ENCODE measurements at places on chromosomes 6 and 20. TPM values are rescaled to one million over a fixed set of nuclear protein-coding genes. Genes with fewer than 3 reads are reported as not detected.

DNA sequence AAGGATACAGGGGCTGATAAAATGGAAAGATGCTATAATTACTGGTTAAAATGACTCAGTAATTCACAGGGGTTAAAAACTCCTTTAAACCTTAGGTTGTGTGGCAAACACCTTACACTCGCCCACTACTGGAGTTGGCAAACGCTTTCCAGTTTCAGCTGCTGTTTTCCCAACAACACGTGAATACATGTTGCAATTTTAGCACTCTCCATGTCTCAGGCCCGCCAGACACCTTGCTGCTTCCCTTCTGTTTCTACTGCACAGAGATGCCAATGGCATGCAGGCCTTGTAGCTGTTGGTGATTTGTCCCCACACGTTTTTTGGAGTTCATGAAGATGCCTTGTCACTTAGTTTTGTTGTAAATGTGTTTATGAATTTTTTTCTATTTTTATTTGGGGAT lies 5.3 kb upstream of the TTPAL start:
- peak; percentile 81 for DNase-seq
- no peaks in the 10 kb centered on the region for H3K36me3 ChIP-seq
- H3K4me1 ChIP-seq = peaks cover 57% of the 10 kb centered on the region

Gene SLC22A2
- total RNA-seq = not detected

DNA sequence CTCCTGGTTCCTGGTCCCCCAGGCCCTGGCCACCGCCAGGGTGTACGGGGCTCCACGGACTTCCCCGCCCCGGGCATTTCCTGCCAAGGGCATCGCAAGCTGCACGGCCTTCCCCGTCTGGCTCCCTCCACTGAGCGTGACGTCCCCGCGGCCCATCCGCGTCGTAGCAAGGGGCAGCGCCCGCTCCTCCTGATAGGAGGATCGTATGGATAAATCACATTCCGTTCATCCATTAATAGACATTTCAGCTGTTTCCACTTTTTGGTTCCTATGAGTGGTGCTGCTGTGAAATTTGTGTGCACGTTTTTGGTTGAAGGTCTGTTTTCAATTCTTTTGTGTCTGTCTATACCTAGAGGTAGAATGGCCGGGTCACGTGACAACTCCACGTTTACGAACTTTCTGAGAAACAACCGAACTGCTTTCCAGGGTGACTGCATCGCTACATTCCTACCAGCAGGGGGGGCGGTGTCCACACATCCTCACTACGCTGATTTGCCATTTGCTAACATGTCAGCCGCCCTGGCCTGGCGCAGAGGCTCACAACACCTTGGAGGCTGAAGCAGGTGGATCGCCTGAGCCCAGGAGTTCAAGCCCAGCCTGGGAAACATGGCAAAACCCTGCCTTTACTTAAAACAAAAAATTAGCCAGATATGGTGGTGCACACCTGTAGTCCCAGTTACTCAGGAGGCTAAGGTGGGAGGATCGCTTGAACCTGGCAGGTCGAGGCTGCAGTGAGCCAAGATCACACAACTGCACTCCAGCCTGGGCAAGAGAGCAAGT lies 37.7 kb downstream of the KCNQ2 start:
- H3K4me3 ChIP-seq = no peak overlapping the region
- H3K4me1 ChIP-seq = no peaks in the 10 kb centered on the region
- no peaks in the 10 kb centered on the region for H3K36me3 ChIP-seq
- H3K27me3 ChIP-seq = no peaks in the 10 kb centered on the region

GRCh38 chr6:154606457-154606856 lies 96.0 kb upstream of the CNKSR3 start:
- no peaks in the 10 kb centered on the region for H3K36me3 ChIP-seq
- no peaks in the 10 kb centered on the region for H3K4me1 ChIP-seq
- DNase-seq = no peak
- H3K27ac ChIP-seq = no peak overlapping the region

DNA sequence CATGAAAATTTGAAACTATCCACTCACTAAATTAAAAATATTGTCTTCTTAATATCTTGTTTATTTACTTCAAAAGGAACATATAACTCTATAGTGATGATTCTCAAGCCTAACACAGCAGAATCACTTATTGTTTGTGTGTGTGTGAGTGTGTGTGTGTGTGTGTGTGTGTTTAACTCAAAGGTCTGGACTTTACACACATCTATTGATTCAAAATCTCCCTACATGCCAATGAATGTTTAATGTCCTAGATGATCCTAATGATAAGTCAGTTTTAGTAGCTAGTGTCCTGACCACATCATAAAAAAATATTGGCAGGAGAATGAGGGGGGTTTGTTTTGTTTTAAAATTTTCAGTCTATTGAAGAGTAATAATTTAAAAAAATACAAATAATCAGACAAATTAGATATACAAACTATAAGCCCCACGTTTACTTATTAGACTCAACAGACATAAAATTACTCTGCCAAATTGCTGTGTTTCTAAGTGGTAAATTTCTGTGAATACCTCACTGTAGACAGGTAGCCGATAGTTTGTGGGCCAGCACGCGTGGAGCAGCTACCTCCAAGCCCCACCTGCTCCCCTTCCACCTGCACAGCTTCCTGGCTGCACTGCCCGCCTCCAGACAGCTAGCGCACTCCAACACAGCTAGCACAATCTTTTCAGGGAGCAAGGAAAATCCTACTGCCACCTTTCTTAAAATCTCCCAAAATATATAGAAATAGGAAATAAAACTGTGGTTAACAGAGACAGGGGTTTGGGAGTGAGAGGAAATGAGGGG lies 349.6 kb downstream of the PKHD1 start:
- H3K4me3 ChIP-seq = peak overlapping the region; percentile 35
- peak overlapping the region; percentile 51 for H3K27ac ChIP-seq
- H3K27me3 ChIP-seq = no peaks in the 10 kb centered on the region
- DNase-seq = peak; percentile 51
- no peaks in the 10 kb centered on the region for H3K36me3 ChIP-seq
- H3K4me1 ChIP-seq = peaks cover 24% of the 10 kb centered on the region

DNA sequence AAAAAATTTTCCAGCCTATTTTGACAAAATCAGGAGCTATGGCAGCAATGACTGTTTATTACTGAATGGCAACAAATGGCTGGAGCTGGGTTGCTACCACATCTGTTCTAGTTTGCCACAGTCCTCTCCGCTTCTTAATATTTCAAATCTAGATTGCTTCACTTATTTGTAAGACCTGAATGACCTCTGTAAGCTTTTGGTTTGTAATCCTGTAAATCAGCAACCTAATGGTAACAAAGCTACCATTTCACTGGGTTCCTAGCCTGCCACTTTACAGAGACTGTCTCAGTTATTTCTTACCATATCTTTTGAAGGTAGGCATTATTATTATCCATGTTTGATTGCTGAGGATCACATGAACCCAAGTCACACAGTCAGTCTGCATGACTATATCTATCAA lies 15.4 kb downstream of the ZNFX1 start:
- no peak for DNase-seq
- H3K27ac ChIP-seq = no peak overlapping the region
- no peaks in the 10 kb centered on the region for H3K27me3 ChIP-seq

Gene GINS1
- 3.5 TPM for total RNA-seq

DNA sequence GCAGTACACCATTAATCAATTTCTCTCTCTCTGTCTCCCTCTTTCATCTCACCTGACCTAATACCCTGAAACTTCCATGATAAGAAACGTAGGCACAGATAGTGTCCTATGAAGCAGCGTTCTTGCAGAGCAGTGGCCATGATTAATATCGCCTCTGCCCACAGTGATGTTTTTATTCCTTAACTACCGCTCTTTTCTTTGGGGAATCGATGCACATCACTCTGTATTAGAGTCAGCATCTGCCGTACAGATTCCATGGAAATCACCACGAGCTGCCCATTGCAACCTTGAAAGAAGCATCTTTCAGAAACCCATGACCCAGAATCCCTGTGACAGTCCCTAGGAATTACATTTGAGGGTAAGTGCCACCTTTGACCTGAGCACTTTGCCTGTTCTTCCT lies 152.0 kb upstream of the ECI2 start:
- H3K4me1 ChIP-seq = no peaks in the 10 kb centered on the region
- no peaks in the 10 kb centered on the region for H3K27me3 ChIP-seq
- no peak overlapping the region for H3K27ac ChIP-seq
- no peaks in the 10 kb centered on the region for H3K36me3 ChIP-seq
- H3K4me3 ChIP-seq = no peak overlapping the region

DNA sequence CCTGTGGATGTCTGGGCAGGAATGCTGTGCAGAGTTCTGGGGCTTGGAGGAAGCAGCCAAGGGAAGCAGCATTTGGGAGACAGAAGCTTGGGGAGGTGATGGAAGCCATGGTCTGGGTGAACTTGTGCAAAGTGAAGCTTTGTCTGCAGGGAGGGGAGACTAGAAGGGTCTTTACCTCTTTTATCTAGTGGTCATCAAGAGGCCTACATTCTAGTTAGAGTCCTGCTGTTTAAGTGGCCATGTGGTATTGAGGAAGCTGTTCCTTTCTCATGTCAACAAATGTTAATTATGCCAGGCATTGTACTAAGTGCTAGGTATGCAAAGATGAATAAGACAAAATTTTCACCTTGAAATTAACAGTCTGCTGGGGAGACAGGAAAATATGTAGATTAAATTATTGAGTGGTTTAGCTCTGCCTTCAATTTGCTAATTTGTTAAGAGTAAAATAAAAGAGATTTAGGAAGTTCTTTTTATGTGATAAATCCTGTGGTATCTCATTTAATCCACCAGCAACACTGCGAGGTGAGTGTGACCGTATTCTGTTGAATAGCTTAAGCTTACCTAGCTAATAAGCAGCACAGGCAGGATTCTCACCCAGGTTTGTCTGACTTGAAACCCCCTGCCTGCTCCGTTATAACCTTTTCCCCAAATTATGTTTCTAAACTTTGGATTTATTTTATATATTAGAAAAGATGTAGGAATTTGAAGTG lies 43.1 kb downstream of the ARID1B start:
- DNase-seq = no peak
- no peaks in the 10 kb centered on the region for H3K27me3 ChIP-seq
- H3K27ac ChIP-seq = no peak overlapping the region
- H3K4me3 ChIP-seq = no peak overlapping the region
- H3K4me1 ChIP-seq = peaks cover 6% of the 10 kb centered on the region
- H3K36me3 ChIP-seq = no peaks in the 10 kb centered on the region

DNA sequence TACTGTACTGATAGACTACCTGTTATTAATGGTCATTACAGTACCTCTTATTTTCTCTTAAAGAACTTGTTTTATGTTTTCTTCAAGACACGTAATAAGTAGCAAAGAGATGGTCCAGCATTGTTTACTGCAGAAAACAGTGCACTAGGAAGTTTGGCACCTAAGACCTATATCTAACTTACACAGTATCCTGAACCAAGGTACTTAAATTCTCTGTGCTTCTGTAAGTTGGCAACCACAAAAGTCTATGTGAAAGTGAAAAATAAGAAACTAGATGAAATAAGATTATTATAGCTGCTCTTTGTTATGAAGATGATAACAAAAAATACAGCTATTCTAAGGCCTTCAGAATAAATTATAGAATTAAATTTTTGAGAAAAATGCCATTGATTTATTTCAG lies 411.7 kb upstream of the SOX4 start:
- no peaks in the 10 kb centered on the region for H3K4me1 ChIP-seq
- no peak for DNase-seq
- H3K4me3 ChIP-seq = no peak overlapping the region
- H3K27me3 ChIP-seq = no peaks in the 10 kb centered on the region
- H3K27ac ChIP-seq = no peak overlapping the region

- no peak for DNase-seq
- no peak overlapping the region for H3K4me3 ChIP-seq
- H3K27me3 ChIP-seq = no peaks in the 10 kb centered on the region
These were observed 19.1 kb downstream of the ABRACL start for GRCh38 chr6:139047677-139048076.

- no peaks in the 10 kb centered on the region for H3K4me1 ChIP-seq
- H3K36me3 ChIP-seq = no peaks in the 10 kb centered on the region
- H3K4me3 ChIP-seq = no peak overlapping the region
- no peaks in the 10 kb centered on the region for H3K27me3 ChIP-seq
These were observed 107.2 kb downstream of the ASXL1 start for GRCh38 chr20:32465092-32465900.

GRCh38 chr6:45256697-45257695 lies 71.1 kb upstream of the RUNX2 start:
- no peak for DNase-seq
- H3K36me3 ChIP-seq = no peaks in the 10 kb centered on the region
- no peak overlapping the region for H3K27ac ChIP-seq
- H3K27me3 ChIP-seq = no peaks in the 10 kb centered on the region
- no peak overlapping the region for H3K4me3 ChIP-seq

GRCh38 chr6:144149558-144149893 lies 791 bp upstream of the STX11 start:
- no peak for DNase-seq
- H3K4me3 ChIP-seq = no peak overlapping the region
- no peak overlapping the region for H3K27ac ChIP-seq
- H3K27me3 ChIP-seq = no peaks in the 10 kb centered on the region

Gene MEI4
- 1.1 TPM for total RNA-seq

- H3K27ac ChIP-seq = no peak overlapping the region
- no peak for DNase-seq
- H3K4me3 ChIP-seq = no peak overlapping the region
- no peaks in the 10 kb centered on the region for H3K27me3 ChIP-seq
- no peaks in the 10 kb centered on the region for H3K4me1 ChIP-seq
These were observed 56.9 kb upstream of the DYNLRB1 start for GRCh38 chr20:34459209-34459897.

Gene C20orf141
- not detected for total RNA-seq

- no peaks in the 10 kb centered on the region for H3K36me3 ChIP-seq
- no peak overlapping the region for H3K4me3 ChIP-seq
- no peak for DNase-seq
These were observed 94.5 kb downstream of the TPBG start for GRCh38 chr6:82458147-82458546.
